Right renal pelvis (tissue), 4 donors: ENCODE measurements at places on chromosomes 11 and 22. TPM values are rescaled to one million over a fixed set of nuclear protein-coding genes. Genes with fewer than 3 reads are reported as not detected.

DPAGT1 gene
- 58.6 TPM for polyA plus RNA-seq

OR8A1 gene
- polyA plus RNA-seq = not detected

DNA sequence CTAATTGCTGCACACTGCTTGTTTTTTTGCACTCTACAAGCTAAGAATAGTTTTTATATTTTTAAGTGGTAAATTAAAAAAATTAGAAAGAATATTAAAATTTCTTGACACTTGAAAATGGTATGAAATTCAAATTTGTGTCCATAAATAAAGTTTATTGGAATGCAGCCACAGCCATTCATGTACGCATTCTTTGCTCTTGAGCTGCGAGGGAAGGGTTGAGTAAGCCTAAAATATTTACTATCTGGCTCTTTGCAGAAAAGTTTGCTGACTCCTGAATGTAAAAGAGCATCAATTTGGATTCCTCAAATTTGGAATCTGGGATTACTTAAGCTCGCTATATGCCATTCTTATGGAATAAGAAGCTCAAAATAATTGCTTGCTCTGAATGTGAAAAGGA, 3.4 kb upstream of the ADAMTS8 start:
- DNase-seq = no peak

DNA sequence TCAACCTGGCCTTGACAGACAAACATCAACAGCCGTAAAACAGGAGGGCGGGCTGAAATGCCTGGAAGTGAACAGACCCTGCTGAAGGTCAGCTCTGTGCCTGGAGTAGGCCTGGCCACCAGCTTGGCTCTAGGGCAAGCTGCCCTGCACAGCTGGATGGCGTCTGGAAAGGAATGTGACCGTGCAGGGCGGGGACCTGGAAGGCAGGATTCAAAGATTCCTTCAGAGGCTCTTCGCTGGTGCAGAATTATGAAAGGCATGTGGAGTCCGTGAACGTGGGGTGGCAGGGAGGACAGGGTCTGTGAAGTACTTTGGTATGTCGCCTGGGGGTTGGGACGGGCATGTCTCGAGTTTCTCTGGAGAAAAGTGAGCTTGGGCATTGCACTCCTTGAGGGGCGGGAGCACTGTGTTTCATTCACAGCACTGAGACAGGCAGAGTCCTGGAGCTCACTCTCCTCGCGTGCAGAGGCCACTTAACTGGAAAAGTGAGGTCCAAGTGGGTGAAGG, 1.5 kb downstream of the EHD1 start:
- no peak for DNase-seq

DNA sequence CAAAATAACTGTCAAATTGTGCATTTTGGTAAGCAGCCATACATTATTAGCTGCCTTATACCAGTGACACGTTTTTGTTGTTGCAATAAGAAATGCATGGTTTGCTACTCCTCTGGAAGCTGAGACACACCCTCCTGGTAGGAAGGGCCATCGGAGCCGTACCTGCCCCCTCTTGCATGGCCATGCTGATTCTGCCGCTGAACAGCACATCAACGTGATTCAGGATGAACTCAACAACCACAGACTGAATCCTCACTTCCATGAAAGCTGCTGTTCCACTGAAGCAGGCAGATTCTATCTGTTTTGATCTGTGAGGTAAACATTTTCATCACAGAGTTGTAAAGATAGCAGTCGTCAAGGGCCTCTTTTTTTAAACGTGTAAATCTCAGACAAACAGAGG, 38.6 kb upstream of the TP53AIP1 start:
- no peak for DNase-seq

LINC01488 gene
- polyA plus RNA-seq = not detected

- DNase-seq = no peak
Observed at GRCh38 chr11:123798513-123799252, 7.5 kb downstream of the OR6M1 start.

RFPL2 gene
- polyA plus RNA-seq = 0.42 TPM

DNA sequence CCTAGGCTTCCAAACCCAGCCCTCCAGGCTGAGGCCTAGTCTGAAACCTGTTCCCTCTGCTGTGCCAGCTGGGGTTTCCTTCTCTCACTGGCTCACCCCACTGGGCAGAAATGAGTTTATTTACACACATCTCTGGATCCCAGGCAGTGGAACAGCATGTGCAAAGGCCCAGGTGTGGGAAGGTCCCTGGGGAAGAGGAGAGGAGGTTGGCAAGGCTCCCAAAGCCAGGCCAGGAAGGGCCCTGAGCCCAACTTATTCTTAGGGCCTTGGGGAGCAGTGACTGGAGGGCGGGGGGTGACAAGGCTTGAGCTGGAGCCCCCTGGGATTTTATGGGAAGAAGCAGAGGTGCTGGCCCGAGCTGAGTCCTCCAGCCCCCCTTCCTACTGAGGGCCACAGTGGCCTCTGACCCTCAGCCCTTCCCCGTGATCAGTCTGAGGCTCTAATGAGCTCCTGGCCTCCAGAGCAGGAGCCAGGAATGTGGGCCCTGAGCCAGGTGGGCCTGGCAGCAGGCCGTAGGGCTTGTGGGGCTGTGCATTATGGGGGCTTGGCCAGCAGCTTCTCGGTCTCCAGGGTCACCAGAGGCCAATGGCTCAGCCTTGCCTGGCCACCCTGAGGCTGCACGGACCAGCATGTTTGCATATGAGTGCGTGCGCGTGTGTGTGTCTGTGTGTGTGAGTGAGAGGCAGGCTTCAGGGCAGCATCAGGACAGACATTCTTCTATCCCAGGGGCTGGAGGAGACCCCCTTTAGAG, 2.9 kb downstream of the MYO7A start:
- DNase-seq = no peak

DNA sequence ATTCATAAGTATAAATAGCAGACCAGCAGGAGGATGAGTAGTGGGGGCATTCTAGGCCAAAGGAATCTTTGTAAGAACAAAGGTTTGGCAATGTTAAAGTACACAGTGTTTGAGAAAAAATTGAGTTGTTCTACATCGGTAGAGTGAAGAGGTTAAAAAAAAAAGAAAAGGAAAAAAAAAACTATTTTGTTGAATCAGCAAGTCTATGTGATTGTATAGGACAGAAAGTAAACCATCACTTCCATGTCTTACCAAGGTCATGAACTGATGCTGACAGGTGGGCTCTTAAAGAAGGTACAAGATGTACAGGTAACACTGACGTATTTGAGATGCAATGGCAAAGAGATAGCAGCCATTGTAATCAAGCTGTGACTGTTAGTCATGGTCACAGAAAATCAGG, 29.5 kb upstream of the PTH start:
- no peak for DNase-seq

DNA sequence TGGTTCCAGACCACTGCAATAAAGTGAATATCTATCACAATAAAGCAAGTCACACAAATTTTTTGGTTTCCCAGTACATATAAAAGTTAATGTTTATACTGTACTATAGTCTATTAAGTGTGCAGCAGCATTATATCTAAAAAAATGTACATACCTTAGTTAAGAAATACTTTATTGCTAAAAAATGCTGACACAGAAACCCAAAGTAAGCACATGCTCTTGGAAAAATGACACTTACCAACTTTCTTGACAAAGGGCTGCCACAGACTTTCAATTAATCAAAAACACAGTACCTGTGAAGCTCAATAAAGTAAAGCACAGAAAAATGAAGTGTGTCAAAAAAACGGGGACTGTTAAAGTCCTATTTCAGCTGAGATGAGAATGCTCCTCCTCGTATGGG, 16.9 kb downstream of the CABIN1 start:
- no peak for DNase-seq

DNA sequence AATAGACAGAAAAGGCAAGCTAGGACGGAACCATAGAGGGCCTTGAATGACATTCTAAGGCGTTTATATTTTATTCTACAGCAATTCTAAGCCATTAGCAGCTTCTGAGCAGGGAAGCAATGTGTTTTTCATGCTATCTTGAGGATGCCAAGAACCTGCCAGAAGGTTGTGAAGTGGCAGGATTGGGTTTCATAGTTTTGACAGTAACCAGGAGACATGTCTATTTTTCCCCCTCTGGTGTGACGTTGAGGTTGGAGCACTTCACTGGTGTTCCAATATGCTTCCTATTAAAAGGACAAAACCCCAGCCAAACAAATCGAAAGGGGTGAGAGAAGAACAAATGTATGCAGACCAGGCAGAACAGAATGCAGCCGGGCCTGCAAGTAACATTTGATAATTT, 148.2 kb downstream of the SPATA19 start:
- DNase-seq = no peak

GRCh38 chr22:46289244-46289891, 7.3 kb upstream of the GTSE1 start:
- DNase-seq = no peak

CLMP gene
- 25.2 TPM for polyA plus RNA-seq

GRCh38 chr11:133162227-133162626, 370.1 kb downstream of the OPCML start:
- no peak for DNase-seq

GRCh38 chr11:129451524-129451923, 75.9 kb downstream of the BARX2 start:
- no peak for DNase-seq

DNA sequence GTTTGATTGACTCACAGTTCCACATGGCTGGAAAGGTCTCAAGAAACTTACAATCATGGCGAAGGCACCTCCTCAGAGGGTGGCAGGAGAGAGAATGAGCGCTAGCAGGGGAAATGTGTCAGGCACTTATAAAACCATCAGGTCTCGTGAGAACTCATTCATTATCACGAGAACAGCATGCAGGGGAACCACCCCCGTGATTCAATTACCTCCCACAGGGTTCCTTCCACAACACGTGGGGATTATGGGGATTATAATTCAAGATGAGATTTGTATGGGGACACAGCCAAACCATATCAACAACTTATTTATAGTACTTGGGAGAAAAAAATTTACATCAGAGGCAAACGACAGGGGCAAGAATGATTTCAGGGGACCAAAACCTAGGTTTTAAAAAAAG, 3.0 kb downstream of the ME3 start:
- DNase-seq = no peak

FSHB gene
- not detected for polyA plus RNA-seq

PGA5 gene
- polyA plus RNA-seq = not detected

GRCh38 chr11:105935791-105936190, 86.2 kb downstream of the MSANTD4 start:
- DNase-seq = no peak

ANO5 gene
- polyA plus RNA-seq = 4.2 TPM

CTTN gene
- polyA plus RNA-seq = 144 TPM

GRCh38 chr22:19111140-19111539, 11.1 kb downstream of the DGCR2 start:
- DNase-seq = no peak

GRCh38 chr11:127395034-127395433, 394.5 kb upstream of the KIRREL3 start:
- no peak for DNase-seq

DNA sequence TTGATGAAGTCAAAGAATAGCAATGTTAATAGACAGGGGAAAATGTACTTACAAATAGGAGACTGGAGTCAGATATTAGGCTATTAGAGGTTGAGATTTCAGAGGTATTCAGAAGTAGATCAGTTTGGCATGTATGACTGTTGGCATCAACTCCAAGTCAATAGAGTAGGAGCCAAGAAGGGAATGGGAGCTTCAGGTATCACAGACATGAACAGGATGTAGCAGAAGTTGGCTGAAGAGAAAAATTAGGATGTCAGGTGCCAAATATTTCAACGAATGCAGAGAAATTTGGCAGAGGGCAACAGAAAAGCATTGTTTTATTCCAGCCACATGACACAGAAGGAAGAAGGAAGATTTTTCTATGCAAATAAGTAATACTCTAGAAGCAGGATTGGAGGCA, 69.7 kb downstream of the GLYATL1 start:
- DNase-seq = no peak

GRCh38 chr22:28802595-28803123, 2.3 kb upstream of the XBP1 start:
- DNase-seq = no peak

GRCh38 chr11:97691061-97691460, 1301.2 kb downstream of the JRKL start:
- no peak for DNase-seq

- no peak for DNase-seq
Observed at GRCh38 chr22:30575859-30576258, 1.4 kb upstream of the GAL3ST1 start.

DNA sequence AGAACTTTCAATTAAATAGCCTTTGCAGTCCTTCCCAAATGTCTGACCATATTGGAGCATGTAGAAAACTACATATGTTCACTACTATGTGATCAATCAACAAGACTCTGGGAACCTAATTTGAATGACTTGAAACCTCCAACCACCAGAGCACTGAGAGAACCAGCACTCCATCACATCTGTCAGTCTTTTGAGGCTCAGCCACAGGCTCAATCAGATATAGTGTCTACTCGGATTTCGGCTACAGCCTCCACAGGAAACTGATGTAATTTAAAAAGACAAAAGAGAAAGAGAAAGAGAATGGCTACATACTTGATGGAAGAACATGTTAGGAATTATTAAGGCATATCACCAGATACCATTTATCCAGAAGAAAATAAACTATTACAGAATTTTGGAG, 859.0 kb downstream of the FAM181B start:
- DNase-seq = no peak

DNA sequence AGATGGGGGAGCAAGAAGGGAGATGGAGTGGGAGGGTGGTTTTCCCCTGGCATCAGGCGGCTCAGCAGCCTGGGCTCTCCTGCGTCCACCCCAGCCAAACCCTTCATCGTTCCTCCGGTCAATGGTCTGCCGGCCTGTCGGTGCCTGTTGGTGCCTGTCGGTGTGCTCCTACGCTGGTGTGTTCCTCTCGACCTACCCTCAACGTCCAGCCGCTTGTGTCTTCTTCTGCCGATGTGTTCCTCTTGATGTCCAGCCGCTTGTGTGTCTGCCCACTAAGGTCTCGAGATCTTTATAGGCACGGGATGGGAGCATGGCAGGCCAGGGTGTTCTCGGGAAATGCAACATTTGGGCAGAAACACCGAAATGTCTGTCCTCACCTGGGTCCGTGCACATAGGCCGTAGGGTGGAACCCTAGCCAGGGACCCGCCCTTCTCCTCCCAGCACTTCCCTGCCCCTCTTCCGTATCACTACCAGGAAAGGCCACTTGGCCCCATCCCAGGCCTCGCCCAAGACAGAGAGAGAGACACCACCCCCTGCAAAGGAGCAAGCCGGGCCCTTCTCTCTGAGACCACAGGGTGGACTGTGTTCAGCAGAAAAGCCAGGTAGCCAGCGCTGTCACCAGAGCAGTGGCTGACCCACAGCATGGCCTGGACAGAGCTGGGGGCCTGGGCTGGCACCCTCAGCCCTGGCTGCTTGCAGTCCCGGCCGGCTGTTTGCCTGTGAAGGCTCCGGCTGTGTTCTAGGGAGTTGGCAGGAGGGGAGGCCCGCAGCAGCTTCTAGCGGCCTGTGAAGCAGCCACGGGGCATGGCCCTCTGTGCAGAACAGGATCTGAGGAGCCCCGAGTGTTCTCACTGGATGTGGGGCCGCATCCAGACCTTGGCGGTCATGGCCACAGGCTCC, 61.6 kb upstream of the KCNQ1OT1 start:
- DNase-seq = no peak

DNA sequence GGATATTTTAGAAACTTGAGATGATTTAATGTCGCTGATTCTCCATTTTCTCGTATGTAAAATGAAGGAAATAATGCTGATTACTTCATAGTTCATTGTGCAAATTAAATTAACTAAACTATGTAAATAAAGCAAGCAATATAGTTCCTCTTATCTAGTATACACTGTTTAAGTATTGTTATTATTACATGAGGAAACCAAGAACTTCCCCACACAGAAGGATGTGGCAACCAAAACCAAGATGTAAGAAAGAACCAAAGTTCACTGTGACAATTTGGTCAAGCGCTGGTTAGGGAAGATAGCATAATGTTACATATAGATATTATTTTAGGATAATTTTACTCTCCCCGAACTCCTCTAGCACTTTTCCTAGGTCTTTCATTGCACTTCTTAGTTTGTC, 103.2 kb downstream of the XKR3 start:
- DNase-seq = no peak

GRCh38 chr11:125176866-125177265, 12.3 kb downstream of the PKNOX2 start:
- no peak for DNase-seq

KCNQ1 gene
- 11.7 TPM for polyA plus RNA-seq
